Sigmoid colon (tissue), 7 donors: ENCODE measurements at places on chromosomes 7 and 10. TPM values are rescaled to one million over a fixed set of nuclear protein-coding genes. Genes with fewer than 3 reads are reported as not detected.

The CFAP46 gene
- not detected for polyA plus RNA-seq

The LRRC27 gene
- 6.2 TPM for polyA plus RNA-seq

The COMTD1 gene
- 56.5 TPM for polyA plus RNA-seq

The TMEM196 gene
- polyA plus RNA-seq: 0.13 TPM

The GPRIN2 gene
- polyA plus RNA-seq: 21.7 TPM

The SRGN gene
- 28.2 TPM for polyA plus RNA-seq

The RHOBTB1 gene
- polyA plus RNA-seq: 6.0 TPM

The FAM25A gene
- not detected for polyA plus RNA-seq

The DNAJC30 gene
- polyA plus RNA-seq: 6.6 TPM

The ZNF33A gene
- 8.4 TPM for polyA plus RNA-seq

The CDHR1 gene
- polyA plus RNA-seq: 6.2 TPM

The BTBD16 gene
- not detected for polyA plus RNA-seq

The GRM8 gene
- not detected for polyA plus RNA-seq

The RBAK gene
- 1.8 TPM for polyA plus RNA-seq

The ELMO1 gene
- 2.3 TPM for polyA plus RNA-seq

The METTL27 gene
- polyA plus RNA-seq: 4.8 TPM

The MEOX2 gene
- polyA plus RNA-seq: 0.23 TPM

The EPHA1 gene
- polyA plus RNA-seq: 0.92 TPM

The POR gene
- 49.9 TPM for polyA plus RNA-seq

The ADAM12 gene
- not detected for polyA plus RNA-seq

The AKR1C1 gene
- polyA plus RNA-seq: 27.6 TPM

The ECHDC3 gene
- polyA plus RNA-seq: 9.2 TPM

The GHRHR gene
- polyA plus RNA-seq: not detected

The KCNIP2 gene
- 3.3 TPM for polyA plus RNA-seq

The SPACDR gene
- not detected for polyA plus RNA-seq

The LBX1 gene
- polyA plus RNA-seq: not detected

The CTNNA3 gene
- polyA plus RNA-seq: 0.20 TPM

The SEC24C gene
- polyA plus RNA-seq: 25.2 TPM

The VWDE gene
- not detected for polyA plus RNA-seq

The ANXA8 gene
- polyA plus RNA-seq: not detected

The FAM241B gene
- polyA plus RNA-seq: 6.9 TPM

The BICC1 gene
- 1.8 TPM for polyA plus RNA-seq

The SPRN gene
- under 0.01 TPM for polyA plus RNA-seq

The LIPN gene
- polyA plus RNA-seq: not detected

The DRGX gene
- polyA plus RNA-seq: 0.23 TPM

The RBM48 gene
- polyA plus RNA-seq: 7.5 TPM

The ZEB1 gene
- 16.2 TPM for polyA plus RNA-seq

The SPAG6 gene
- polyA plus RNA-seq: not detected

The SHLD2 gene
- 22.2 TPM for polyA plus RNA-seq

The TCAF1 gene
- 14.4 TPM for polyA plus RNA-seq
